ENCODE measurements at places on chromosomes 7 and 10.

- no peak for DNase-seq
Measured at GRCh38 chr10:124035928-124036558, 57.4 kb downstream of the CHST15 start.

GRCh38 chr7:53095731-53096501 lies 60.5 kb downstream of the POM121L12 start:
- DNase-seq, result no peak

GRCh38 chr7:35623381-35623780 lies 71.6 kb downstream of the HERPUD2 start:
- DNase-seq, result peak; percentile 4

DNA sequence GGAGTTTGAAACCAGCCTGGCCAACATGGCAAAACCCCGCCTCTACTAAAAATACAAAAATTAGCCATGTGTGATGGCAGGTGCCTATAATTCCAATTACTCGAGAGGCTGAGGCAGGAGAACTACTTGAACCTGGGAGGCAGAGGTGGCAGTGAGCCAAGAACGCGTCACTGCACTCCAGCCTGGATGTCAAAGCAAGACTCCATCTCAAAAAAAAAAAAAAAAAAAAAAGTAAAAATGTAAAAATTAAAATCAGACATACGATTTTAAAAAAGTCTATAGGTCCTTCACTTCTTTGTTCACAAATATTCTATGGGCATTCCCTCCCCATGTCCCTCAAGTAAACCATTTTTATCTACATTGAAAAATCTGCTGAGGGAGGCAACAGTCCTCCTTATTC lies 34.9 kb upstream of the TLL2 start:
- no peak for DNase-seq

- no peak for DNase-seq
Measured at GRCh38 chr10:29257784-29258135, 31.1 kb upstream of the LYZL1 start.
